ENCODE measurements at places on chromosomes 4 and X. TPM values are rescaled to one million over a fixed set of nuclear protein-coding genes. Genes with fewer than 3 reads are reported as not detected.

The PDS5A gene
- total RNA-seq, result 93.4 TPM

DNA sequence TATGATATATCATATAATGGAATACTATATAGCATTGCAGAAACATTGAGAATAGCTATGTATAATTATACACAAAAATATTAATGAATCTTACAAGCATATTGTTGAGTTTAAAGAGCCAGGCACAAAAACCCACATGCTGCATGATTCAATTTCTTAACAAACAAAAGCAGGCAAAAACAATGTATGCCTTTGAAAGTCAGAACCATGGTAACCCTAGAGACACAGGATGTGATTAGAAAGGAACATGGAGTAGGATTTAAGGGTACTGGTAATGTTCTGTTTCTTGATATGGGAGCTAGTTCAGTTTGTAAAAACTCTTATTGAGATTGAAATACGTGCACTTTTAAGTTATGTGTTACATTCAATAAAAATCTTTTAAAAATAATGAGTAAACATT is 21.5 kb downstream of the CXCL8 start:
- DNase-seq, result no peak
- no peaks in the 10 kb centered on the region for H3K4me1 ChIP-seq
- H3K4me3 ChIP-seq, result no peak overlapping the region
- no peaks in the 10 kb centered on the region for H3K27me3 ChIP-seq

DNA sequence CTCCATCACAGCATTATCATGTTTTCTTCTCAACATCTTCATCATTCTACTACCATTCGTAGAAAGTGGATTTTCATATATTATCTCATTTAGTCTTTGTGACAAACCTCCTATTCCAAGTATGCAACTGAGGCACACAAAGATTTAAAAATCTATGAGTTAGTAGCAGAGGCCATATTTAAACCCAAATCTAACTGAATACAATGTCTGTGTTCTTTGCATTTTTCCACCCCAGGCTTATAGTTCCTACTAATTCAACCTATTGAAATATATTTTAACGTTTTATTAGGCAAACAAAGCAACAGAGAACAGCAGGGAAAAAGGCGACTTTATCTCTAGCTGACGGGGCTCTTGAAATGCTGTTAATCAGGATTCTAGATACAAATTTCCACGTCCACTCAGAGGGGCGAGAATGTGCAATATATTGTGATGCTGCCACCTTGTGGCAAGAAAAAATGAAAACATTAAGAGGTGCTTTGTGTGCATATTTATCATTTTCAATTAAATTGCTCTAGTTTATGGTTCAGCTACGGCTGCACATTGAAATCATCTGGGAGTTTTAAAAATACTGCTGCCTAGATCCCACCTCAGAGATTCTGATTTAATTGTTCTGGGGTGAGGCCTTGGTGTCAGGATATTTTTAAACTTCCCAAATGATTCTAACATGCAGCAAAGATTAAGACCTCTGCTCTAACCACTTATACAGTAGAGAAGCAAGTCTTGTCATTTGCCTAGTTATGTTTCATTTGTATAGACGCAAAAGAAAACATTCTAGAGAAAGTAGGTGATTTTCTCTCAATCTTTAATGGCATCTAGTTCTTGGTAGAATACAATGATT is 315.9 kb downstream of the MAPK10 start:
- no peak overlapping the region for H3K27ac ChIP-seq
- no peak overlapping the region for H3K4me3 ChIP-seq
- no peaks in the 10 kb centered on the region for H3K27me3 ChIP-seq
- no peaks in the 10 kb centered on the region for H3K36me3 ChIP-seq
- peak; percentile 27 for DNase-seq
- peaks cover 8% of the 10 kb centered on the region for H3K4me1 ChIP-seq

- H3K4me3 ChIP-seq, result no peak overlapping the region
- no peaks in the 10 kb centered on the region for H3K4me1 ChIP-seq
- no peak for DNase-seq
- no peak overlapping the region for H3K27ac ChIP-seq
- no peaks in the 10 kb centered on the region for H3K36me3 ChIP-seq
Observed at GRCh38 chr4:8495803-8496202, 55.2 kb downstream of the TRMT44 start.

DNA sequence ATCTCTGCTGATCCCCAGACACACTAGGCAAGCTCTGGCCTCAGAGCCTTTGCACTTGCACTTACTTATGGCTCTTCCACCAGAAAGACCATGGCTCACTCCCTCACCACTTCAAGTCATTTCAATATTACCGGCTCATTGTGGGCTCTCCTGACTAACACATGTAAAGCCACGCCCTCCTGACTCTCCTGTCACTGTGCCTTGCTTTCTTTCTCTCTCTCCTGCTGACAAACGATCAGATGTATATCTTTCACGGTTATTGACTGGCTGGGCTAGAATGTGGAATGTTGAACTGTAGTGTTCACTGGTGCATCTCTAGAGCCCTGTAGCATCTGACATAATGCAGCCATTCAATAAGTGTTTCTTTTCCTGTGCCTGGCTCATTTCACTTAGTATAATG is 425.1 kb downstream of the RAB28 start:
- H3K36me3 ChIP-seq, result no peaks in the 10 kb centered on the region
- H3K4me3 ChIP-seq, result no peak overlapping the region

DNA sequence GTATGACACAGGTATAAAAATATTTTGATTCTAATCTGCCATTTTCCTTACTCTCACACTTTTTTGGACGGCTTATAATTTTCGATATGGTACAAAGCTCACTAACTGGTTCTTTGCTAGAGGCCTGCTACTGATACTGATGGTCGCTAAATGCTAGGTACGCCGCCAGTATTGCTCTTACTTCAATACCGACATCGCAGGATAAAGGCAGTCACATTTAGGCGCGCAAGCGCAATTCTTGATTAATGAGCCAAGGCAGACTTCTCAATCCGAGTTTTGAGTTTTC is 557 bp upstream of the USP38 start:
- H3K36me3 ChIP-seq, result no peaks in the 10 kb centered on the region
- H3K4me1 ChIP-seq, result peaks cover 23% of the 10 kb centered on the region
- peak overlapping the region; percentile 93 for H3K27ac ChIP-seq
- H3K27me3 ChIP-seq, result no peaks in the 10 kb centered on the region

GRCh38 chrX:53494436-53494835 is 60.3 kb upstream of the HSD17B10 start:
- no peaks in the 10 kb centered on the region for H3K4me1 ChIP-seq
- no peaks in the 10 kb centered on the region for H3K36me3 ChIP-seq
- no peak overlapping the region for H3K27ac ChIP-seq
- DNase-seq, result no peak
- H3K27me3 ChIP-seq, result no peaks in the 10 kb centered on the region

GRCh38 chr4:155047755-155048154 is 160.7 kb upstream of the NPY2R start:
- no peak overlapping the region for H3K4me3 ChIP-seq
- H3K27ac ChIP-seq, result no peak overlapping the region
- no peak for DNase-seq
- no peaks in the 10 kb centered on the region for H3K4me1 ChIP-seq
- no peaks in the 10 kb centered on the region for H3K27me3 ChIP-seq
- H3K36me3 ChIP-seq, result no peaks in the 10 kb centered on the region

DNA sequence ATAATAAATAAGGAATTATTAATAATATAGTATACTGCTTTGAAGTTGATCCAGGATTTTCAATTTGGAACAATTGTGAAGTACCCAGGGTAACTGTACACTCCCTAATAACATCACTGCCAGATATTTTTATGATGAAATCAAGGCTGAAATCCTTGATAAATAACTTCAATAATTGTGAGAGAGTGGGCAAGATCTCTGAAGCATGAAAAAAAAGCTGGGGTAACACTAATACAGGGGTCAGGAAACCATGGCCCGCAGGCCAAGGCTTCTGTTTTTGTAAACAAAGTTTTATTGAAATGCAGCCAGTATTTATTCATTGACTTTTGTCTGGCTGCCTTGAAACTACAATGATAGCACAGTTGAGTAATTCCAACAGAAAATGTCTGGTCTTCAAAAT is 41.6 kb downstream of the CPEB2 start:
- H3K27ac ChIP-seq, result no peak overlapping the region
- peaks cover 15% of the 10 kb centered on the region for H3K4me1 ChIP-seq
- DNase-seq, result no peak
- no peak overlapping the region for H3K4me3 ChIP-seq
- no peaks in the 10 kb centered on the region for H3K36me3 ChIP-seq
- no peaks in the 10 kb centered on the region for H3K27me3 ChIP-seq

Measured in thyroid gland (tissue), 4 donors.